DMS79 (cell line): ENCODE measurements at places on chromosomes 11 and 22.

GRCh38 chr11:103730131-103730940 is 306.1 kb upstream of the DDI1 start:
- DNase-seq, result no peak

DNA sequence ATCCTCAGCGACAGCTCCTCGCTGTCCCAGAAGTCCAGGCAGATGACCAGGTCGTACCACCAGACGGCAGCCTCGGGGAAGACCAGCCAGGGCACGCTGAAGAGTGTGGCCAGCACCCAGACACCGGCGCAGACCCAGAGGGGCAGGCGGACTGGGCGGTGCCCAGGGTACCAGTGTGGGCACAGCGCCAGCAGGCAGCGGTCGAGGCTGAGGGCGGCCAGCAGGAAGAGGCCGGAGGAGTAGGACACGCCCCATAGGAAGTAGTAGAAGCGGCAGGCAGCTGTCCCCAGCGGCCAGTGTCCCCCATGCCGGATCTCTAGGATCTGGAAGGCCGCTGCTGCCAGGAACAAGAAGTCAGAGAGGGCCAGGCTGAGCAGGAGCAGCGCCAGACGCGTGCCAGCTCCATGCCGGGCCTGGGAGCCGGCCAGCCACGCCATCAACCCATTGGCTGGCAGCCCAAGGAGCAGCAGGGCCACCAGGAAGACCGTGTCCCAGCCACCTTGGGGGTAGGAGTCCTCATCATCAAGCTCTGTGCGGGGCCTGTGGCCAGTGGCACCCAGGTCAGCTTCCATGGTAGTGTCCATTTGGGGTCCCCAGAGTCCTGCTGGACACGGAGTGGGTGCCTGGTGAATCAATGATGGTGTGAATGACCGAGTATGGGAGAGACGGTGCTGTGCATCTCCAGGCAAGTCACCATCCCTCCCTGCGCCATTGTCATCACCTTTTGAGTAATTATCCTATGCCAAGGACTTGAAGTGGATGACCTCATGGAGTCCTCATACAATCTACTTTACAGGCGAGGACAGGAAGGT is at the start of gene GPR152:
Gene GPR152, minus strand, starts transcription at position 589 of the 812 bp plus-strand sequence. Its CDS starts 5 bp downstream, at position 584.
- DNase-seq, result no peak

DNA sequence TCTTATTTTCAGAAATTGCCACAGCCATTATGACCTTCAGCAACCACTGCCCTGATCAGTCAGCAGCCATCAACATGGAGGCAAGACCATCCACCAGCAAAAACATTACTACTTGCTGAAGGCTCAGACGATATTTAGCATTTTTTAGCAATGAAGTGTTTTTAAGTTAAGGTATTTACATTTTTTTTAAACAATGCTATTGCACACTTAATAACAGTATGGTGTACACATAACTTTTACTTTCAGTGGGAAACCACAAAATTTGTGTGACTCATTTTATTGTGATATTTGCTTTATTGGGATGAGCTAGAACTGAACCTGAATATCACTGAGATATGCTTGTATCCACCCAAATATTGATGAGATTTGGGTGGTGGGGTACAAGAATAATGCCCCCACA is 110.9 kb downstream of the TSPAN18 start:
- no peak for DNase-seq

DNA sequence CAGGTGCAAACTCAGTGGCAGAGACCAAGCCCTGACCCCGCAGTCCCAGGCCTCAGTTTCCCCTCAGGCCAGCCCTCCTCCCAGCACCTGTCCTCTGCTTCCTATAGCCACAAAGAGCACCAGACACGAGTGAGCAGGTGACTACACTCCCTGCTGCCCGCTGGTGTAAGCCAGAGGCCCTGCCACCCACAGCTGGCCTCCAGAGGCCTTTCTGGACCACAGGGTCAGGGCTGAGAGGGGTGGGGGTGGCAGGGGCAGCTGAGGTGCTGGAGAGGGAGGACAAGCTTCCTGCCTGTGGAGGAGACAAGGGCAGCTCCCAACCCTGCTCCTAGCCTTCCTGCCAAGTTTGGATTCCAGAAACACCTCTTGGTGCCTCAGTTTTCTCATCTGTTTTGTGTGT is 31.3 kb upstream of the WNT7B start:
- DNase-seq, result no peak

DNA sequence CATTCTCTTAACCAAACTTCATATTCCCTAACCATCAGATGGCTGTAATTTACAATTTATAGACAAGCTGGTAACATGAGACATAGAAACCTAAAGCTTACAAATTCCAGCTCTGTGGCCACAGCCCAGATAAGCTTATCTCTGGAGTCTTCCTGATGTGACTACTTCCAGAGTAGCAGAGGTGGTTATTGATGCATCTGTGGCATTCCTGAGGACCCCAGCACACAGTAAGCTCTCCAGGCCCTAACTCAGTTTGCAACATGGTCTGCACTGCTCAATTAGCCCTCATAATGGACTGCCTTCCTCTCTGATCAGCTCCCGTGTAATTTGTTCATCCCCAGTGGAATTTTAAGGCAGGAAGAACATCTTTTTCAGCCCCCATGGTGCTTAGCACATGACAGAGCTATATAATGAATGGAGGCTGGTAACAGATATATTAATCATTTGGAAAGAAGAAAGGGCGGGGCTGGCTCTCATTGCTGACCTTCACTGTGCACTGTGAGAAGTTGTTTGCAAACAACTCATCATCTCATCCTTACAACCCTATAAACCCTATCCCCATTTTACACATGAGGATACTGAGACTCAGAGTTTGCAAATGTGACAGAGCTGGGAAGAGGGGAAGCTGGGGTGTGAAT is 30.1 kb upstream of the KCNJ11 start:
- DNase-seq, result no peak

- no peak for DNase-seq
Observed at GRCh38 chr22:46957521-46957920, 195.1 kb downstream of the TBC1D22A start.
